NCI-H446 treated with DMSO at 0.1 percent for 48 hours (cell line): ENCODE measurements at places on chromosomes 3 and 15.

GRCh38 chr15:72445426-72445825 lies 28.7 kb upstream of the ARIH1 start:
- no peak for DNase-seq

- DNase-seq: no peak
Measured at GRCh38 chr3:59372346-59372745, 322.5 kb upstream of the CFAP20DC start.

DNA sequence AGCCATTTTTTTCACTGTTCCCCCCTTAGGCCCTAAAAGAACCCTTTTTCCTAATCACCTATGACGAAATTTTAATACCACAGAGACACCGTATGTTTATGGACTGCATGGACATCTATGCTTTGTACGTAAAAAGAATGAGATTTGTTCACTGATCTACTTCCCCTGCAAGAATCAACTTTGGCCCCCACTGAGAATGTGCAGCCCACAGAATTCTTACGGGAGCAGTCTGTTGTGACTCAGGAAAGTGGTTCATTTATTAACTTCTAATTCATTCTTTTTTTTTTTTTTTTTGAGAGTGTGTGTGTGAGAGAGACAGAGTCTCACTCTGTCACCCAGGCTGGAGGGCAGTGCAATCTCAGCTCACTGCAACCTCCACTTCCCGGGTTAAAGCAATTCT lies 17.6 kb downstream of the EIF4E3 start:
- no peak for DNase-seq

DNA sequence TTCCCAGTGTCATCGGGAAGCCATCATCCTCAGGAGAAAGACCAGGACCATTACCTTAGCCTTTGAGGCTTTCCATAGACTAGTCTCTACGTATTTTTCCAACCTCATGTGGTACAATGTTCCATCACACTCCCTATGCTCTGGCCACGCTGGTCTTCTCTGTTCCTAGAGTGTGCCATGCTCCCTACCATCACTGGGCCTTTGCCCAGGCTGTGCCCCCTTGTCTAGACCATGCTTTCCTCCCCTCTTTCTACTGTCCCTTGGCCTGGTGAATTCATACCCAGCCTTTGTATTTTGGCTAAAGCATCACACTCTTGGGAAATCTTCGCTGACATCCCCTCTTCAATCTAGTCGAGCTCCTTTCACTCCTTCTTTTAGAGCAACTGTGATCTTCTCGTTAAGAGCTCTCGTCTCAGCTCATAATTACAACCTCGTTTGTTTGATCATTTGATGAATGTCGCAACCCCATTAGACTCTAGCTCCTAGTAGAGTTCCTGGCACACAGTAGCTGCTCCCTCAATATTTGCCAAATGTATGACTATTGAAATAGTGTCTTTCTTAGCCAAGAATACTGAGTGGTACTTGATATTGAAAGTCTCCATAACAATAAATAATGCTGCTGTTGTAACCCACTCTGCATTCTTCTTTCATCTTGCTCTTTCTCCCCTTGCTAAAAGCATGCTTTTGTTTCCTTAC lies 100.2 kb upstream of the FAM3D start:
- DNase-seq: no peak
